ENCODE measurements at places on chromosomes 3 and 15.

DNA sequence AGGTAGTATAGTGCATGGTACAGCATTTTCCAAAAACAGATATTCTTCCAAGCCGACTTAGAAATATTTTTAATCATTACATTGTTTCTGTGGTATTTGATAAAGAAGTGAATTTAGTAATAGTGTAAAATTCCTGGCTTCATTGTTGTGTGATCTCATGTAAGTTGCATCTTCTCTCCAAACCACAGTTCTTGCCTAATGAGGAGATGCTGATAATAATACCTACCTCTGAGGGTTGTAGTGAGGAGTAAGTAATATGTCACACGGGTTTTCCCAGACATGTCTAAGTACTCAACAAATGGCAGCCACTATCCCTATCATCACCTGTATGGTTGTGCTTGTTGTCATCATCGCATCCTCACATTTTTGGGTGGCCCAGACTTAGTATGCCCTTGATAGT lies 167.3 kb downstream of the SLCO3A1 start:
- DNase-seq = no peak

GRCh38 chr3:34056951-34057390 lies 258.5 kb downstream of the PDCD6IP start:
- no peak for DNase-seq

DNA sequence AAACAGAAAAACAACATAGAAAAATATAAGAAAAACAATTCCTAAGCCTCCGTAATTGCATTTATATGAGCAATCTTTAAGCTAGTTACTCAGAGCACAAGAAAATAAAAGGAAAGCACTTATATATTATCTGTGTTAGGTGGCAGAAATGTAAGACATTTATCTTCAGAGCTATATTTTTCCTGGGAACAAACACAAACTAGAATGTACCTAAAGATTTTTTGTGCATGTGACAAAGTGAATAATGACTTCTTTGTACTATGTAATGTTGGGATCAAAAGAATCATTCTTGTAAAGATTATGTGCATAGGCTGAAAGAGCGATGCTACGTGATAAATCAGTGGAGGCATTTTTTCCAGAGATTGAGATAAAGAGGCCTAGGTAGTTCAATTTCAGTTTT lies 111.3 kb upstream of the GMNC start:
- DNase-seq = no peak

- no peak for DNase-seq
Observed at GRCh38 chr3:141063831-141064230, 12.7 kb downstream of the SPSB4 start.

- no peak for DNase-seq
Observed at GRCh38 chr3:64578062-64578770, 109.6 kb downstream of the ADAMTS9 start.

GRCh38 chr3:112610121-112610520 lies 30.8 kb downstream of the CCDC80 start:
- no peak for DNase-seq

GRCh38 chr3:127710155-127710941 lies 37.6 kb downstream of the ABTB1 start:
- DNase-seq = peak; percentile 3

- DNase-seq = no peak
Observed at GRCh38 chr15:64501396-64501715, 41.0 kb downstream of the ZNF609 start.

DNA sequence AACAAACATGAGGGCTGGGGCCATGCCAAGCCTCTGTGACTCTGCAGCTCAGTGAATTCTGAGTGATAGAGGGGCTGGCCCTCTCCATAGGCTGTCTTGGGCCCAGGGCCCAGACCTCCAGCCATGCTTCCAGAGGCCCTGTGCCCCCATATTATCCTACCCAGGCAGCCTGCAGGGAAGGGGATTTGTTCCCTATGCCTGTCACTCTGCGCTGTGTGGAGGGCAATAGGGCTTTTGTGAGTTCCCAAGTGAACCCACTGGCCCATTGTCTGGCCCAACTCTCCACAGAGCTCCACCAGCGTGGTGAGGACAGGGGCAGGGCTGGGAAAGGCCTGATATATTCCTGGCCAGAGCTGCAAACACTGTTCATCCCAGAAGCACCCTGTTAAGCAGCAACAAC lies 113.2 kb downstream of the EPHB1 start:
- DNase-seq = no peak

GRCh38 chr3:94137377-94137776 lies 74.5 kb downstream of the NSUN3 start:
- DNase-seq = no peak

DNA sequence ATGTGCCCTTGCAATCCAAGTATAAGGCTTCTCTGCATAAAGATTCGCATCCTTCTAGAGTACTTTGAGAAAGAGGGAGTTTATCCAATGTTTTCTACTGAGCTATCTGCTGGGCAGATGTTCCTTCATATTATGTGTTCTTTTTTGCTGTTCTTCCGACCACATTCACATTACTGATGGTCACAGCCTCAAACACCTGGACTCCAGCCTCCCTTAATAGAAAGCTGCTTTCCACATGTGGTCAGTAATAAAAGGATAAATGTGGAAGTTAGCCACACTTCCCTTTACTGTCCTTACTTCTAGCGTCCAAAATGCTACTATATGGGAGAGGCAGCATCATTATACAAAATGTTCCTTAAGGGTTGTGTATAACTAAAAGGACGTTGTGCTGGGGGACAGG lies 116.9 kb downstream of the CD47 start:
- no peak for DNase-seq

- DNase-seq = no peak
Observed at GRCh38 chr3:53190659-53191058, 29.6 kb downstream of the PRKCD start.

GRCh38 chr3:95387242-95388021 lies 1324.6 kb downstream of the NSUN3 start:
- DNase-seq = no peak

- no peak for DNase-seq
Observed at GRCh38 chr3:193812791-193813500, 219.9 kb downstream of the OPA1 start.

DNA sequence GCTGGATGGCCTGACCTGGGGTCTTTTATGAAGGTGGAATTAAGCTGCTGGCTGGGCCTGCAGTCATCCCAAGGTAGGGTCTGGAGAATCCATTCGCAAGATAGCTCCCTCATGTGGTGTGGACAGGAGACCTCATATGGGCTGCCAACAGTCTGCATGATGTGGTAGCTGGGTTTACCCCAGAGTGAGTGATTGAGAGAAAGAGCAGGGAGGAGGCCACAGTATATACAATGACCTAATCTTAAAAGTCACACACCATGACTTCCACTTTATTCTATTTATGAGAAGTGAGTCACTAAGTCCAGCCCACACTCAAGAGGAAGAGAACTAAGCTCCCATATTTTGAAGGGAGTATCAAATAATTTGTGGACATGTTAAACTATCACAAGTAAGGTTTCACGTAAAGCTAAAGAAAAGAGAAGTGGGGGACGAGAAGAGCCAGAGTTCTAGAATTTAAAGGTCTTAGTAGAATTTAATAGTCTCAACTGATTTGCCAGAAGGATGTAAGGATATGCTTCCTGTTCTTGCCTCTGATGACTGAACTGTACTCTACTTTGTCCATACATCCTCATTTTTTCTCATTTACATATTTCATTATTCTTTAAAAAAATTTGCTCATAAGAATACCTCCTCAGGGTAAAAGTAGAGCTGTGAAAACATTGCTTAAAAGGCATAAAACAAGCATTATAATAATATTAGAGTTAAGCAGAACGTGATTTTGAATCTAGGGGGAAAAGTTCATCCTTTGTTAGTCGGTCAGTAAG lies 184.4 kb downstream of the PEX5L start:
- peak; percentile 7 for DNase-seq

DNA sequence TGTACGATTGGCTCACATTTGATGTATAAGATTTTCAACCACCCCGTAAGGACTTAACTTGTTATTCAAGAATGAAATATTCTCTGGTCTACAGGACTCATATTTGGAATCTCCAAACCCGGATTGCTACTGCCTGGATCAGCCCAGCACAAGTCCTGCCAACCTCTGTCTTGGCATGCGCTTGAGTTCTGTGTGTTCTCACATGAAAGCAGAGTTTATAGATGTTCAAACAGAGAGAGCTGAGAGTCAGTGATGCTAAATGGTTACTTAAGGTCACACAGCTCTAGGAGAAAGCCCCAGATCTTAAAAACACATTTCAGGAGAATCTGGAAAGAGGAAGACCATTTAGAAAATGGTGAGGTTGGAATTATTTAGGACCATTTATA lies 268.0 kb upstream of the TBL1XR1 start:
- no peak for DNase-seq

GRCh38 chr3:155995525-155996370 lies 124.6 kb upstream of the KCNAB1 start:
- no peak for DNase-seq

GRCh38 chr3:117509858-117510257 lies 800.3 kb downstream of the TUSC7 start:
- no peak for DNase-seq

DNA sequence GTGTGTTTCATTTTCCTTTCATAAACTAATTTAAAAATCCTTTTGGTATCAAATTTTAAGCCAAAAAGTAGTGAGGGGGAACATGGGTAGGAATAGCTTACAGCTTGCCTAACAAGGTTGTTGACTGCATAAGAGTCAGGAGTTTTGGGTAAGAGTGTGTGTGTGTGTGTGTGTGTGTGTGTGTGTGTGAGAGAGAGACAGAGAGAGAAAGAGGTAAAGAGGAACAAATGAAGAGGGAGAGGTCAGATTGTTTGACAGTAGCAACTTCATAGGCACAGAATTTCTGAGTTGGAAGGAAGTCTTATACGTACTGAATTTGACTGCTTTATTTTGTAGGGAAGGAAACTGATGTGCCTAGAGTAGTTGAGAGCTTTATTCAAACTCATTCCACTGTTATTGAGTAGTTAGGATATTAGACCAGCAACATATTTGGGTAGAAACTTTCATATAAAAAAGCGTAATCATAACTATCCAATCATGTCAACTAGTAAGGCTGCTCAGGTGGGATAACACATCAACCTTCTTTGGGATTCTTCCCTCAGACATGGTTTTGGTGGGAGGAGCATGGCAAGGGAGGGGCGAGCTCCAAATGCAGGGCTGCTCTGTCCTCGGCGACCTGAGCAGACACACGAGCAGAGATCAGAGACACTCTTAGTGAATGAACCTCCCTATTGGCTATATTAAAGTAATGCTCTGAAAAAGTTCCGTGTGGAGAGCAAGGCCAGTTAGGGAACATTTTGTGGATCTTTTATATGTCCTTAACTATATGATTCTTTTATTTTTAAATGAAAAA lies 86.4 kb downstream of the LPP start:
- no peak for DNase-seq

DNA sequence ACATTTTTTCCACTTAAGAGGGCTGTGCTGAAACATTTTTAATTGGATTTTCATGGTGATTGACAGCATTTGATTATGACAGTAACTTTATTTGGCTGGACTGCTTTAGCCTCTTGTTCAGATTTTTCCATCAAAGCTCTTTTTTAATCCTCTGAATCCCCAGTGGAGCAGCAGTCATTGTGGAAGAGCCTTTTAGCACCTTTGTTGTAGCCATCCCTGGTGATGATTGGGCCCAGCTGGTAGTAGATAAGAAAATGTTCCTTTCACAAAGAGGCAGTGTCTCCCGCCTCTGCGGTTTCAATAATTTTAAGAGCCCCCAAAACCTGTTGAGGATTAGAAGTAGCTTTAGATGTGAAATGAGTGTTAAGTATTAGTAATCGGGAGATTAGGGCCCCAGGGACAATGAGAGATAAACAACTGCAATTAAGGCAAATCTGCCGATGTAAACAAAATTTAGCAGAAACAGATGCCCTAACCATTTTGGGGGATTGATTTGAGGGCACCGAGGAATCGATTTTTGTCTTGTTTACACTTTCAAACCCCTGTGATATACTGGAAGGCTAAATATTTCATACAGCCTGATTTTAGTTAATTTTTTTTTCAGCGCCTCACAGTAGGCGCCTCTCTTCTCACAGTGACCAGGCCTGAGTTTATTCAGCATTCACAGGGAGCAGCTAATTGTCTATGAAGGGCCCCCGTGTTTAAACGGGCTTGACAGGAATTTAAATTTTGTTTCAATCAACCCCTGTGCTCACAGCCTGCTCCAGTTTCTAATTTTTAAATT lies 43.2 kb upstream of the SKOR1 start:
- no peak for DNase-seq

GRCh38 chr15:91801836-91802534 lies 51.5 kb upstream of the SLCO3A1 start:
- no peak for DNase-seq

GRCh38 chr15:56036546-56037067 lies 43.2 kb upstream of the NEDD4 start:
- no peak for DNase-seq

DNA sequence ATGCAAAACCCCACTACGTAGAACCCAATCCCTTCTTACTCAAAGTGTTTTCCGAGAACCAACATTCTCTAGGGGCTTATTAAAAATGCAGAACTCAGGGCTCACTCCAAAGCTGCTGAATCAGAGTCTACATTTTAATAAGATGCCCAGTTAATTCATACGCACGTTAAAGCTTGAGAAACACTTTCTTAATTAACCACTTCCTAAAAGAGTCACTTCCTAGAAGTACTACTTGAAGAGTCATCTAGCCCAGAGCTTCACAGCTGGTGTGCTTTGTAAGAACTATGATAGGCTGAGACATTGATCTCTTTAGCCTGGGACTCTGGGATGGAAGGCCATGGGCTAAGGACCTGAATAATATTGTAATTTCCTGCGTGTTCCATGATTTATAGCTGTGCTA lies 9.0 kb downstream of the COL6A5 start:
- no peak for DNase-seq

GRCh38 chr3:81758275-81758674 lies 3.2 kb downstream of the GBE1 start:
- no peak for DNase-seq

GRCh38 chr3:28191363-28191762 lies 50.1 kb upstream of the CMC1 start:
- no peak for DNase-seq

GRCh38 chr3:177571271-177571943 lies 374.1 kb upstream of the TBL1XR1 start:
- DNase-seq = no peak

Measured in Caco-2 (cell line).